ENCODE measurements at places on chromosomes 1 and 21.

GRCh38 chr1:213120386-213120785, 69.3 kb downstream of the RPS6KC1 start:
- DNase-seq: no peak

GRCh38 chr1:46816930-46817329, 18.1 kb downstream of the CYP4B1 start:
- DNase-seq: no peak

DNA sequence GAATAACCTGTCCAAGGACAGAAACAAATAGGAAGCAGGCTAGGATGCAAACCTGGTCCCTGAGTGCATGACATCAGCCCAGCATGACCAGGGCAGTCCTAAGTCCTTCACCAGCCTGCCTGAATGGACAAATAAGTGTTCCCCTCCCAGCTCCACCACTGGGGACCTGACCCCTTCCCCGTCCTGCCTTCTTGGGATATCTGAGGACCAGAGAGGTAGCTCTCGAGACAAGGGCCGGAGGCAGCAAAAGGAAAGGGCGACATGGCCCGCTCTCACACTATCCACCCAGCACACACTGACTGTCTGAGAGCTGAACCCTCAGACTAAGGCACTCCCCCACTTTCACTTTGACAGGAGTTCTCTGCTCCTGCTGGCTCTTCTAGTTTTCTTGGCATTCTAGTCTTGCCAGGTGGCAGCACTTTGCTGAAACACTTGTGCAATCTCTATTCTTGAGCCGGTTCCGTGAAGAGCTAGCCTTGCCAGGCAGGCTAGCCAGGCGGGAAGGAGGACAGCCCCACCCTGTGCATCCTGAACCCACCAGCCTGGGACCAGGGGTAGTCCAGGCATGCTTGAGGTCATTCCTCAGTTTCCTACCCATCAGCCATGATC, 251.1 kb upstream of the RAB4A start:
- no peak for DNase-seq

- peak; percentile 49 for DNase-seq
These were observed 626 bp downstream of the PTP4A2 start for GRCh38 chr1:31937300-31938183.

- DNase-seq: peak; percentile 64
These were observed 15.3 kb downstream of the AK4 start for GRCh38 chr1:65163201-65163805.

DNA sequence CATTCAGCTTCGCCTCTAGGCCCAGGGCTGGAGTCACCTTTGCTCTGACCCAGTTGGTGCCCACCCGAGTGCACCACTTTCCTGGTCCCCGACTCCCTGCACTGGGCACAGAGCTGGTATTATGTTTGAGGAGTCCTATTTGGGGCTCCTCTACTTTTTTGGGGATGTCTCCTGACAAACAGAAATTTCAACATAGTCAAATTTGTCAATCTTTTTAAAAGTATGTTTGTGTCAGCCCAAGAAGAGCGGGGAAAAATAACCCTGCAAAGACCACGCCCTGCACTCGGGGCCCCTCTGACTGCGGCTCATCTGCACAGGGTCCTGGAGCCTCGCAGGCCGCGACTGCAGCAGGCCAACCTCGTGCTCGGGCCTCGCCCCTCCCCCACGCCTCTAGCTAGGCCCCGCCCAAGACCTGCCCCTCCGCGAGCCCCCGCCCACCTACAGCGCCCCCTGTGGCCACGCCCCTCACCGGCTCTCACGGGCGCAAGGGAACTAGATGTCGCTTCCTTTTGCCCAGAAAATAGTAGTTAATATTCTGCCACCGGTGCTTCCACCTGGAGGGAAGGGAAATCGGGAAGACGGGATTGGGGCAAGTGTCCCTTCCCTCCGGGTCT, 11.4 kb downstream of the FAM229A start:
- peak; percentile 71 for DNase-seq

All from CD14-positive monocyte (primary cell).